ENCODE measurements at places on chromosomes 2 and 18. TPM values are rescaled to one million over a fixed set of nuclear protein-coding genes. Genes with fewer than 3 reads are reported as not detected.

CAPN14 gene
- 1.1 TPM for total RNA-seq

DNA sequence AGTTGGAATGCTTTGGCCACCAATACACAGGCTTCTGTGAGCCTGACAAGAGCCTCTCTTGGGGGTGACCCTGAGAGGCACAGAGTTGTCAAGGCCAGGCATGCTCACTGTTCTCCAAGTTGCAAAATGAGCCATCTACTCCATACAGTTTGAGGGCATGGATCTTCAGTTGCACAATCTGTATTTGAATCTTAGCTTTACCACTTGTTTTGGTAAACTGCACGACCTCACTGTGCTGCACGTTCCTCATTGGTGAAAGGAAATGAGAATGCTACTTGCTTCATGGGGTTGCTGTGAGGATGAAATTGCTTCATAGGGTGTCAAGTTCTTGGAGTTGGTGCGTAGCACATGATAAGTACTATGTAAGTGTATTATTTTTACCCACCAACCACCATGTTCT is 12.0 kb upstream of the HAAO start:
- no peak for DNase-seq

SNTG2 gene
- total RNA-seq = 1.0 TPM

ITPRIPL1 gene
- total RNA-seq = 13.4 TPM

- no peak for DNase-seq
These were observed 279.8 kb downstream of the TNS1 start for GRCh38 chr2:217722883-217723472.

ACTG2 gene
- total RNA-seq = not detected

Data from activated naive CD4-positive, alpha-beta T cell treated with anti-CD3 and anti-CD28 coated beads for 36 hours (primary cell).